GM04504 (cell line): ENCODE measurements at places on chromosomes 12 and 14.

GRCh38 chr12:48311313-48311712, 39.4 kb downstream of the ZNF641 start:
- DNase-seq, result no peak

GRCh38 chr12:87217491-87217890, 811.7 kb downstream of the C12orf50 start:
- no peak for DNase-seq

- no peak for DNase-seq
Observed at GRCh38 chr14:99679111-99679510, 5.0 kb upstream of the CYP46A1 start.

GRCh38 chr12:68114606-68115005, 44.9 kb downstream of the IFNG start:
- DNase-seq, result no peak

- no peak for DNase-seq
Observed at GRCh38 chr12:65670775-65671174, 153.5 kb upstream of the HMGA2 start.

DNA sequence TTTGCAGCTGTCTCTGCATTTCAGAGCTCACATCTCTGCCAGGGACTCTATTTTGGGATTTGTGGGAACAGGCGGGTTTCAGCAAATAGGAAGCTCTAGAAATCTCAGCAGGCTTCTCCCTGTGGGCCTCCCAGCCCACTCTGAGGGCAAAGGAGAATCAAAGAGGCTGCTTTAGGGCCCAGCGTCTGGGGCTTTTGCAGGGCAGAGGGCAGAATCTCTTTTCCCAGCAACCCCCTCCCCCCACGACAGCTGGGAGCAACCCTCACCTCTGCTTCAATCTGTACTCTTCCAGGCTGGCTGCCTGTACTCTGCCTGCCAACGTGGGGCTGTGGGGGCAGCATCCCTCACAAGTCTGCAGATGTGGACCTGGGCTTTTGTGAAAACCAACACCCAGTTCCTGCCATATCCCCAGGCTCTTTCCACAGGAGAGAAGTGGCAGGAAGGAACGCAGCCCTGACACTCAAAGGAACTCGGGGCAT, 529.6 kb upstream of the TBX3 start:
- no peak for DNase-seq

- DNase-seq, result no peak
Observed at GRCh38 chr12:92337128-92337527, 191.5 kb upstream of the BTG1 start.

GRCh38 chr12:116455540-116456329, 103.4 kb upstream of the MAP1LC3B2 start:
- peak; percentile 93 for DNase-seq

GRCh38 chr12:95674631-95675030, 115.9 kb downstream of the NTN4 start:
- no peak for DNase-seq
